ENCODE measurements at places on chromosomes 7 and 10. TPM values are rescaled to one million over a fixed set of nuclear protein-coding genes. Genes with fewer than 3 reads are reported as not detected.

- DNase-seq = peak; percentile 50
- no peaks in the 10 kb centered on the region for H3K36me3 ChIP-seq
- H3K27me3 ChIP-seq = peaks cover 11% of the 10 kb centered on the region
- no peak overlapping the region for H3K4me3 ChIP-seq
- no peak overlapping the region for H3K27ac ChIP-seq
Measured at GRCh38 chr7:78039790-78040776, 241.5 kb downstream of the PHTF2 start.

Gene TSPAN15
- 4.2 TPM for total RNA-seq

DNA sequence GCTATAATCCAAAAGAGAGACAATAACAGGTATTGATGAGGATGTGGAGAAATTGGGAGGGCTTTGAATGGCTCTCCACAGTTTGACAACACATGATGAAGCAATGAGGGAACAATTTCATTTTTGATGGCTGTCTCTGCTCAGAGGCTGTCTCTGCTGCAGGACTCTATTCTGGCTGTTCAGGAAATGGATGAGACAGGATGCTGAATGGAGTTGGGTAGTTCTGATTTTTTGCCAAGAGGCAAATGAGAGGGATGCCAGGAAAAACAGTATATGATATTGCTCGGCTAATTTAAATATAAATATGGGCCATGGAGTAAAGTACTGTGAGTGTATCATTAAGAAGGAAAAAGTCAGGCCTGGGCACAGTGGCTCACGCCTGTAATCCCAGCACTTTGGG lies 16.8 kb downstream of the APBB1IP start:
- no peak for DNase-seq
- H3K4me3 ChIP-seq = no peak overlapping the region
- H3K27ac ChIP-seq = no peak overlapping the region

Gene GLI3
- 0.12 TPM for total RNA-seq

- H3K27me3 ChIP-seq = peaks cover 38% of the 10 kb centered on the region
- peaks cover 8% of the 10 kb centered on the region for H3K4me1 ChIP-seq
- no peaks in the 10 kb centered on the region for H3K36me3 ChIP-seq
- DNase-seq = no peak
- H3K4me3 ChIP-seq = no peak overlapping the region
- no peak overlapping the region for H3K27ac ChIP-seq
Measured at GRCh38 chr10:129063877-129064276, 403.2 kb upstream of the MGMT start.

DNA sequence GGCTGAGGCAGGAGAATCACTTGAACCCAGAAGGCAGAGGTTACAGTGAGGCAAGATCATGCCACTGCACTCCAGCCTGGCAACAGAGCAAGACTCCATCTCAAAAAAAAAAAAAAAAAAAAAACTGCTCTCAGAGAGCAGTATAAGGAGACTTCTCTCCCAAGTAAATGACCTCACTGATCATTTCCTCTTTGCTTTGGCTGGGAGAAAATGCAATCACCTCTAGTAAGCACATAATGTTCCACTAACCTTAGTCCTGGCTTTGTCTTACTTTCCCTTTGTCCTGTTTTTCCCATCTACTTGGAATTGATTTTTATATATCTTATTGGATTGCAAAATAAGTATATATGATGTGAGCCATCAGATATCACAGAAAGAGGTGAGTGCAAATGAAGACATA lies 2.5 kb downstream of the SLC25A13 start:
- no peak overlapping the region for H3K4me3 ChIP-seq
- H3K27ac ChIP-seq = no peak overlapping the region
- no peaks in the 10 kb centered on the region for H3K36me3 ChIP-seq
- no peaks in the 10 kb centered on the region for H3K27me3 ChIP-seq
- peaks cover 23% of the 10 kb centered on the region for H3K4me1 ChIP-seq
